ENCODE measurements at places on chromosomes 6 and 20.
A peak's percentile ranks its signal among the peaks of the same experiment; 100 is the strongest.

GRCh38 chr20:11993886-11994461 is 76.3 kb downstream of the BTBD3 start:
- DNase-seq: no peak

DNA sequence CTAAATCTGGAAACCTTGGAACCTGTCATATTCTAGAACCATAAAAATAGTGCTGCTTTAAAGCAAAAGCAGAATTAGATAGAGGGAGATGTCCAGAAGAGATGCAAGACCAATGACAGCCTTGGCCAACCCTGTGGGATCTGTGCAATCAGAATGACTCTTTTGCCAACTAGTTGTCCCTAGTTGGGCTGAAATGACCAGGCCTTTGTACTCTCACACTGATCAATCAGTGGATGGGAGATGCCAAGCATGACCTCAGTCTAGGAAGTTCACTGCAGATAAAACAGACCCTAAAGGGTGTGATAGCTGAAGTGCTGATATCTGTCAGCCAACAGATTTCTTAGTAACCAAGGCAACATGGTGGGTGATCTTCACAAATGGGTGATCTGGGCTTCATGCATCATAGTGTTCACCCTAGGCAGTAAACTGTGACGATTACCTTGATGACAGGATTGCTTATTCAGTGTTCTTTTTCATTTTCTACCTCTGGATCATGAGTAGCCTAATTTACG is 52.1 kb downstream of the BCKDHB start:
- no peak for DNase-seq

- no peak for DNase-seq
Measured at GRCh38 chr6:43803783-43804549, 34.0 kb downstream of the VEGFA start.

GRCh38 chr20:7010527-7010926 is 243.0 kb downstream of the BMP2 start:
- DNase-seq: no peak

GRCh38 chr20:53658973-53659372 is 65.3 kb upstream of the ZNF217 start:
- no peak for DNase-seq

DNA sequence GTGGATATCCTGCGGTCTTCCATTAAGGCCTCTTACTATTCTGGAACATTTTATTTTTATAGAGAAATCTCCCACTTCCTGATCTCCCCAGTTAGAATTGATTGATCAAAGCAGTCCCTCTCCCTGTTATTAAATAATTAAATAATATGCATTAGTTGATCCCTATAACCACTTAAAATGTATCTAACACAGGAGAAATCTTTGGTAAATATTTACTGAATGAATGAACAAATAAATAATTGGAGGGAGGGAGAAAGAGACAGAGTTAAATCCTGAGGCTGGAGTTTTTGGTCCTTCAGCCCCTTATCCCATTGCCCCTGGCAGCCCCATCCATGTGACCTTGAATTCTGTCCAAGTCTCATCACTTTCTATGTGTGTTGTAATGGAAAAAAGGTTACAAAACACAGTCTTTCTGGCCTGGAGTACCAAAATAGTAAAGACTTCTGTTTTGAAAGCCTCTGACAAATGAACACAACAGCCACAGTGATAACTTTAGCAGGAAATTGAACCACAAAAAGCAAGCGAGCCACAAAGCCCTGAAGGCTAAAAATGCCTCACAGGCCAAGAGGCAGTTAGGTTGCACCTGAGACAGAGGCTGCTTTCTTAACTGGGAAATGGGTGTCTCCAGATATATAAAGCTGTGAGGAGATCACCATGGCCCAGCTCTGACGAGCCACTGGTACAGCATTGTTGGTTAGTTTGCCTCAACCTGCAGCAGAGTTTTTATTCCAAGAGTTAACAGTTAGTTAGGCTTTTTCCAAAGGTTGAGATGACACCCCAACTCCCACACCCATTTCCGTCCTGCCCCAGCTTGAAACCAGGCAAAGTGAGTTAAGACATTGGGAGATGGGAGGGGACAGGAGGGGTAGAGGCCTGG is 11.3 kb downstream of the NT5E start:
- peak; percentile 72 for DNase-seq

- DNase-seq: no peak
Measured at GRCh38 chr6:113644861-113645575, 212.1 kb upstream of the MARCKS start.

DNA sequence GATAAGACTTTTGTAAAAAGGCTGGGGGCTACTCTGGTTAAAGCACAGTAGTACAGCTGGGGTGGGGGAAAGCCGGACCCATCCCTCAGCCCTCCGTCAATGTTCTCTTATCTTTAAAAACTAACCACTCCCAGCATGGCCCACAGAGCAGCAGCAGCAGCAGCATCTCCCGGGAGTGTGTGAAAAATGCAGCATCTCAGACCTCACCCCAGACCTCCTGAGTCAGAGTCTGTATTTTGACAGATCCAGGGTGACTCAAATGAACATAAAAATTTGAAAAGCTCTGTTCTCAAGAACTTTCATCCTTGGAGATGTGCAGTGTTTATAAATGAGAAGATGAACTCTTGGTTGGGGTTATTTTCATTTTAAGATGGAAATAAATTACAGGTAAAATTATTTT is 277.7 kb upstream of the ECI2 start:
- no peak for DNase-seq

GRCh38 chr6:1068068-1068467 is 243.8 kb upstream of the FOXQ1 start:
- DNase-seq: no peak

DNA sequence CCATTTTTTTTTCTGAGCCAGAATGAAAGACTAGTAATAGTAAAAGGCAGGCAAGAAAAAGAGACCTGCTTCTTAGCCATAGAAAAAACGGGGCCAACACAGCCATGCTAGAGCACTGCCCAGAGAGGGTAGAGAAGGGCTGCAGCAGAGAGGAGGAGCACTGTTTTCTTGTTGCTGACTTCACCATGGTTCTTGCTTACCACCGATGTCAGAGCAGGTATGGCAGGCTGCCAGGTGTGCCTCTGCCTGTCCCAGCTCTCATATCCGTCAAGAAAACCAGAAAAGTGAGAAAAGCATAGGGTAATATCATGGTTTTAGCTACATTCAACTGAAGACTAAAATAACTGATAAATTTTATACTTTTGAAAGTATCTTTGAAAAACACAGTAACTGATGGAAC is 60.7 kb downstream of the DTNBP1 start:
- no peak for DNase-seq

DNA sequence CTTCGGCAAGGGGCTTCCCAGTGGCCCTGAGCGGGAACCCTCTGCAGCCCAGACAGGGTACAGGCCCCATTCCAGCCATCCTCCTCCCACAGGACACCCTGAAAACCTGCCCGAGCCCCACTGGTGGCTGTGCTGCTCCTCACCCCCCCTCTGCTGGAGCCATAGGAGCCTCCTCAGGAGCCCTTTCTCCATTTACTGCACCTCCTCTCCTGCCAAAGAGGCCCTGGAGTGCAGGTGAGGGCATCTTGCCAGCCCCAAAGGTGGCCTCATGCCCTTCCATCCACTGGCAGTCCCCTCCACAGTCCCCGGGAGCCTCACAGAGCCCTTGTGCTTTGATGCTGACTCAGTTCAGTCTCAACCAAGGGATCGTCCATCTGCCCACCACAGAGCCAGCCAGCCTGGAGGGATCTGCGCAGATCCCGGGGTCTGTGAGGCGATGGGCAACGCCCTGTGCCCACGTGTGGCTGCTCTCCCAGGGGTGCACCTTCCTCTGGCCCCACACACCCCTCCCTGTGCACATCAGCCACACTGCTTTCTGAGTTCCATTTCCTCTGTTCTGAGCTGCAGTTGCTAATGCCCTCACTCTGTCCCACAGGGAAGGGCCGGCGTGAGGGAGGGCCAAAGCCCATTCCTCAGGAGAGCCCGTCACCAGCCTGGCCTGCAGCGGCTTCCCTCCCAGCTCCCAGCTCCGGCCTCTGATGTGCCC is 228.5 kb downstream of the DLL1 start:
- DNase-seq: no peak

DNA sequence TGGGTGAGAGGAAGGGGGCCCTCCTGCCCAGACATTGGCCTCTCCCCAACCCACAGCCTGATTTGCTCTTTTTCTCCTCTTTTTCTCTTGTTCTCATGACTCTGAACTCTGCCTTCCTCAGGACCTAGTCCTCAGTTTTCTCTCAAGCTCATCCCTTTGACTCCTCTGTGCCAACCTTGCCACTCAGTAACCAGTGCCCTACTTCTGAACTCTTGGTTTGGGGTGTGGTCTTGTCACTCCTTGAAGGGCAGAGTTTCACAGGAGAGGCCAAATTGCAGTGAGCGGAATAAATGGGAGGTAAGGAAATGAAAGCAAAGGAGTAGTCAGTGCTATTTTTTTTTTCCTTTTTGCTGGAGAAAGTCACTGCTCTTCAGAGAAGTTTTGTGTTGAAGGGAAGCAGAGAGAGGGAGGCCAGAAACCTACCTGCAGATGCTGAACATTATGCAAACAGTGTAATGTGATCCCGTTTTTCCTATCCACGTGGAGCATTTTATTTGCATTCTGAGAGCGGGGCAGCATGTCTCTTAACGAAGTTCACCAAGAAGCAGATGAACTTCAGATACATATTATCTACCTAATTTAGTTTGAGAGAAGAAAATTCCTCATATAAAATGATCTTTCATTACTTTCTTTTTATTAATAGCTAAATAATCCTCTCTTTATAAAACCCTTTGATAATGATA is 26.9 kb downstream of the CFAP61 start:
- DNase-seq: no peak

DNA sequence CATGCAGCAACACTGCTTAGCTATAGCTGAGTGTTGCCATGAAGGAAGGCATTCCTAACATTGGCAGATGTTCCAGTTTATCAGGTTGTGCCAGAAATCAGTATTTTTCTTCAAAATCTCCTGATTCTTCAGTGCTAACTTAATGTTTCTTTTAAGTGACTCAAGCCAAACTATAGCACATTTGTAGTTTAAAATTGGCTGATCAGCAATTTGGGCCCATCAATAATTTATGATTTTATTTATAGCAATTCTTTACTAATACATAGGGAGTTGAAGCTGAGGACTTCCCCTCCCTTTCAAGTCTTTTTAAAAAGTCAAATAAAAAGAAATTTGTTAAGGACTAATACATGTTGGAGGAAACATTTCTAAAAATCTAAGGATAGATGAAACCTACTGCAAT is 383.8 kb upstream of the KHDRBS2 start:
- DNase-seq: no peak

- no peak for DNase-seq
Measured at GRCh38 chr20:40547483-40548091, 141.4 kb downstream of the MAFB start.
